ENCODE measurements at places on chromosomes 12 and 14. TPM values are rescaled to one million over a fixed set of nuclear protein-coding genes. Genes with fewer than 3 reads are reported as not detected.

Gene OR6C2
- total RNA-seq = not detected

Gene CLEC9A
- total RNA-seq = not detected

Gene MTERF2
- total RNA-seq = 8.2 TPM

Gene CGRRF1
- 11.3 TPM for total RNA-seq

Gene OLR1
- 22.4 TPM for total RNA-seq

Gene SELPLG
- total RNA-seq = 0.96 TPM

Gene ADAM21
- total RNA-seq = not detected

Gene ANO2
- not detected for total RNA-seq

Gene PLEKHD1
- total RNA-seq = 0.65 TPM

Gene ACOT6
- total RNA-seq = not detected

Gene GPR132
- total RNA-seq = not detected

Gene TBK1
- total RNA-seq = 18.0 TPM

Gene LRRK2
- 0.48 TPM for total RNA-seq

Gene GPR65
- not detected for total RNA-seq

Gene CATSPERB
- total RNA-seq = not detected

Measured in PC-9 (cell line).